ENCODE measurements at places on chromosomes 11 and 22. TPM values are rescaled to one million over a fixed set of nuclear protein-coding genes. Genes with fewer than 3 reads are reported as not detected.

GRCh38 chr22:41827671-41828070 is 5.2 kb upstream of the SREBF2 start:
- no peak for DNase-seq

Gene OR2AG2
- 0.62 TPM for total RNA-seq

GRCh38 chr11:57325735-57326048 is 940 bp upstream of the TNKS1BP1 start:
- no peak for DNase-seq

Gene APOA5
- not detected for total RNA-seq

GRCh38 chr11:120911943-120912342 is 112.0 kb upstream of the TBCEL start:
- DNase-seq, result no peak

Gene CYTH4
- total RNA-seq, result 44.9 TPM

DNA sequence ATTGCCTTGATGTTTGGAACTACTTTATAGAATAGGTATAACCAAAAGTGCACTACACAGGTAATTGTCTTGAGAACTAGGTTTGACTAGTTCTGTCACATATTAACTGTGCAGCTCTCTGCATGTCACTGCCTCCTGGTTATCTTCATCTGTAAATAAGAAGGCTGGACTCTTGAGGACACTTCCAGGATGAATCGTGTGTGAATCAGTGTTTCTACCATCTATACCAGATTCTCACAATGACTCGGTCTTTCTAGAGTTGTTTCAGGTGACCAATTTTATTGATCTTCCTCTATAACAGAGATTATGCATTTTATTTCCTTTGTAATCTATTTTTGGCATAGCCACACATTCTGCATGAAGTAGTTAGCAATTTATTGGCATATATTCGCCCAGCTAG is 1181.0 kb upstream of the TENM4 start:
- no peak for DNase-seq

Gene GUCY1A2
- not detected for total RNA-seq

DNA sequence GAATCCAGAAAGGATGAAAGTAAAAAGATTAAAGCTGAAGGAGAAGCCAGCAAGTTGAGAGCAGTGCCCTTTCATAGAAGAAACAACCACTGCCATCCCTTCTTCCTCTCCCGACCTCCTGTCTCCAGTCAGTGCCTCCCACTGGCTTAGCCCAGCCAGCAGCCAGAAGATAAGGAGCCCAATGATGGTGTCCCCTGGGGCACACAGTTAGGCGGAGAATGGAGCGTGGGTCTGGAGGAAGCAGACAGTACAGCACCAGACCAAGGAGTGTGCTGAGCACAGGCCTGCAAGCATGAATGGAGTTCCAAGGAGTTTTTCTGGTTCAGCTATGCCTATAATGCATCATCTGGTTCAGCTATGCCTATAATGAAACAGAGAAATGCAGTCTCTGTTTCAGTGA is 54.3 kb upstream of the TNRC6B start:
- no peak for DNase-seq

Gene APOBEC3F
- 19.8 TPM for total RNA-seq
